Chondrocyte (in vitro differentiated cells): ENCODE measurements at places on chromosomes 11 and 22. TPM values are rescaled to one million over a fixed set of nuclear protein-coding genes. Genes with fewer than 3 reads are reported as not detected.
A peak's percentile ranks its signal among the peaks of the same experiment; 100 is the strongest.

Gene NXPE4
- not detected in 3 replicates for total RNA-seq

- H3K36me3 ChIP-seq = no peaks in the 10 kb centered on the region
- no peak for DNase-seq
- H3K4me1 ChIP-seq = peaks cover 6% of the 10 kb centered on the region
- H3K27me3 ChIP-seq = no peaks in the 10 kb centered on the region
Measured at GRCh38 chr11:123449436-123449835, 19.4 kb downstream of the GRAMD1B start.

Gene OR51B2
- not detected in 3 replicates for total RNA-seq

Gene SCGB1C1
- not detected in 3 replicates for total RNA-seq

Gene PNPLA3
- 2.5 to 3.5 TPM (median 2.5 TPM) in 3 replicates for total RNA-seq

Gene IL17REL
- total RNA-seq = 0.17 to 0.23 TPM in 2 of 3 replicates, not detected in the other

Gene CHST1
- total RNA-seq = 1.9 to 13.6 TPM (median 12.5 TPM) in 3 replicates

- DNase-seq = no peak
- H3K27me3 ChIP-seq = peaks cover 28% of the 10 kb centered on the region
Measured at GRCh38 chr11:119607726-119608125, 121.3 kb downstream of the NECTIN1 start.

DNA sequence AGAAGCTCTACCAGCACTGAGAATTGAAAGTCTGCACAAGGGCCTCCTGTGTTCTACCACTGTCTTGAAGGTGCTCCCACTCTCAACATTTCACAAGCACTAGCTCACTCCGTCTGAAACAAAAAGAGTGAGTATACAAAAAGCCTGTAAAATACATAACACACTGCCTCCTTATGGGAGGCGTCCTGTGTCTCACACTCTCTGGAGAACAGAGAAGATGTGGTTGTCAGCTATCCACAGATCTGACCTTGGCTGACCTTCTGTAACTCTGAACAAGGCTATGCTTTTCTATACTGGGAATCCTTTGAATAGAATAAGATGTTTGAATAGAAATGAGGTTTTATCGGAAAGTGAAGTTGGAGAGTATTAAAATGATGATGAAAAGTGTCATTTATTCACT lies 171.3 kb upstream of the TMEM45B start:
- no peaks in the 10 kb centered on the region for H3K36me3 ChIP-seq
- H3K4me3 ChIP-seq = no peak overlapping the region
- DNase-seq = no peak
- H3K27ac ChIP-seq = no peak overlapping the region

Gene NPAS4
- total RNA-seq = 0.60 to 1.7 TPM (median 1.2 TPM) in 3 replicates

Gene DDX25
- total RNA-seq = not detected in 3 replicates

Gene ESAM
- total RNA-seq = 1.7 to 2.6 TPM (median 2.0 TPM) in 3 replicates

GRCh38 chr22:20009582-20010306 lies 6.9 kb downstream of the ARVCF start:
- H3K4me1 ChIP-seq = no peaks in the 10 kb centered on the region
- no peaks in the 10 kb centered on the region for H3K27me3 ChIP-seq

DNA sequence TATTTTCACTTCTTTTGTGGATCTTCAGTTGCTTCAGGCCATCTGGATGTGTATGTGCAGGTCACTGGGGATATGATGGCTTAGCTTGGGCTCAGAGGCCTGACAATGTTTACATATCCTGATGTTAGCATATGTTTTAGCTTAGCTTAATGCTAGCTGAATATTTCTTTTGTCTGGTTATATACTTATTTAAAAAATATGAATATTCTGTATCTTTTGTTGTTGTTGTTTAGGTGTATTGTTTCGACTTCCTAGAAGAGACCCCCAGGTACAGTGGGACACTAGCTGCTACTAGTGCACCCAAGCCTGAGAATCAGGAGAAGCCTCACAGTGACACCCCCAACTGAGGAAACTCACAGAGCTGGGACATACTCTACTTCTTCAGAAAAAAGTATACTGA lies at the start of gene KDM4E:
TSS of gene KDM4E (plus strand) at position 301 of the 400 bp plus-strand sequence. CDS start 300 bp downstream, outside the sequence.
- no peak for DNase-seq
- no peak within 1 kb of the TSS for H3K27ac ChIP-seq
- no peak within 1 kb of the TSS for H3K4me3 ChIP-seq
- no peaks in the 10 kb centered on the region for H3K36me3 ChIP-seq
- H3K27me3 ChIP-seq = no peaks in the 10 kb centered on the region
- no peaks in the 10 kb centered on the region for H3K4me1 ChIP-seq

Gene HIRA
- 27.1 to 31.8 TPM (median 30.3 TPM) in 3 replicates for total RNA-seq

- peaks cover 22% of the 10 kb centered on the region for H3K36me3 ChIP-seq
- H3K27me3 ChIP-seq = no peaks in the 10 kb centered on the region
- peaks cover 12% of the 10 kb centered on the region for H3K4me1 ChIP-seq
- DNase-seq = no peak
Measured at GRCh38 chr11:102390667-102391465, 43.9 kb downstream of the BIRC2 start.

Gene PRR5L
- 47.8 to 72.4 TPM (median 50.7 TPM) in 3 replicates for total RNA-seq

GRCh38 chr11:8234425-8234821 lies 29.3 kb downstream of the LMO1 start:
- no peak overlapping the region for H3K27ac ChIP-seq
- no peak for DNase-seq
- H3K27me3 ChIP-seq = no peaks in the 10 kb centered on the region
- no peaks in the 10 kb centered on the region for H3K36me3 ChIP-seq
- no peak overlapping the region for H3K4me3 ChIP-seq
- H3K4me1 ChIP-seq = peaks cover 12% of the 10 kb centered on the region

Gene MMP7
- 0.50 to 0.51 TPM in 2 of 3 replicates, not detected in the other for total RNA-seq

Gene FLRT1
- total RNA-seq = 0.12 to 0.31 TPM (median 0.22 TPM) in 3 replicates

DNA sequence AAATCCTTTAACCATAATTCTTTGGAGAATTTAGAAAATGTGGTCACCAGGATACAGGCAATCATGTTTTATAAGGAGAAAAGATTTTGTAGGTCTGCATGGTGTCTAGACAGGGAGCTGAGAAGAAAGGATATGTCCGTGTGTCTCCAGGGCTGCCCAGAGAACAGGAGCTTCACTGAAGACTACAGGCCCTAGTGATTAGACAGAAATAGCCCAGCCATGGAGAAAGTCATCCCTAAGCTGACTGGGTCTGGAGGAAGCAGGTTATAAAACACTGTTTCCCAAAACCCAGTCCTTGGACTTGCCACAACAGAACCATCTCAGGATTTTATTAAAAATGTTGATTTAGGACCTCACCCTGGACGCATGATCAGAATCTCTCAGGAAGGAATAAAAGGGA lies 84.4 kb downstream of the GALNT18 start:
- no peak overlapping the region for H3K4me3 ChIP-seq
- H3K36me3 ChIP-seq = no peaks in the 10 kb centered on the region
- peak overlapping the region; percentile 60 for H3K27ac ChIP-seq
- peaks cover 70% of the 10 kb centered on the region for H3K4me1 ChIP-seq

Gene P2RY6
- 0.20 TPM in 1 of 3 replicates, not detected in the others for total RNA-seq

GRCh38 chr22:28075358-28075981 lies 156.4 kb upstream of the PITPNB start:
- DNase-seq = no peak
- no peaks in the 10 kb centered on the region for H3K27me3 ChIP-seq
- peaks cover 10% of the 10 kb centered on the region for H3K4me1 ChIP-seq
- H3K27ac ChIP-seq = peak overlapping the region; percentile 64

Gene SLC1A2
- 0.10 to 1.1 TPM (median 0.26 TPM) in 3 replicates for total RNA-seq

Gene GLYAT
- not detected in 3 replicates for total RNA-seq

- no peaks in the 10 kb centered on the region for H3K36me3 ChIP-seq
- peak overlapping the region; percentile 77 for H3K27ac ChIP-seq
- DNase-seq = no peak
- H3K27me3 ChIP-seq = no peaks in the 10 kb centered on the region
Measured at GRCh38 chr22:21828268-21828638, 39.2 kb downstream of the MAPK1 start.

GRCh38 chr11:68386331-68386978 lies 74.1 kb downstream of the LRP5 start:
- H3K27me3 ChIP-seq = no peaks in the 10 kb centered on the region
- H3K36me3 ChIP-seq = peaks cover 3% of the 10 kb centered on the region
- H3K27ac ChIP-seq = no peak overlapping the region
- no peak for DNase-seq
- peaks cover 12% of the 10 kb centered on the region for H3K4me1 ChIP-seq

- peak; percentile 88 for DNase-seq
- H3K27ac ChIP-seq = no peak overlapping the region
- no peak overlapping the region for H3K4me3 ChIP-seq
Measured at GRCh38 chr11:1515082-1516060, 28.8 kb upstream of the MOB2 start.

GRCh38 chr11:132238331-132238866 lies 868.0 kb downstream of the NTM start:
- H3K4me1 ChIP-seq = peaks cover 7% of the 10 kb centered on the region
- no peaks in the 10 kb centered on the region for H3K27me3 ChIP-seq
- H3K27ac ChIP-seq = no peak overlapping the region
- no peaks in the 10 kb centered on the region for H3K36me3 ChIP-seq

DNA sequence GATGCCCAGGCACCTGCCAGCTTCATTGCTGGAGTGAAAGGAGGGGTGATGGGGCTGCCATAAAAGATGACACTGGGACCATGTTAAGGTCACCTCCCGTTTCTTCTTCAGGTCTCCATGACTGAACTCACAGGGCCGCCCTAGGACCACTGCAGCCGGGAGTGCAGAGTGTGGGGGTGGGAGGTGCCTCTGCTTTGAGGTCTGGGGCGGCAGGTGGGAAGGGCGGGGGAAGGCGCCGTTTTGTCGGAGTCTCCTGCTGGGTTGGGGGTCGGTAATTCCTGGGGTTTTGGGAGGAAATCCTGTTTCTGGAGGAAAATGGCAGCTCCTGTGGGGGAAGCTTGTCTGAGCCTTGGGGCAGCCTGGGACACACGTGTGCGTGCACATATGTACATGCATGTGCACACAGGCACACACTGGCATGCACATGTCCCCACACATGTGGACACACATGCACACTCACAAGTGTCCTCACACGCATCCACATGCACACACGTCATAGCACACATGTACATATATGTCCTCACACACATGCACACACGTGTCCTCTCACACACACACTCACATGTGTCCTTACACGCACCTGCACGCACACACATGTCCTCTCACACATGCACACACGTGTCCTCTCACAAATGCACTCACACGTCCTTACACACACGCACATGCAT lies 990.9 kb downstream of the BRD1 start:
- no peaks in the 10 kb centered on the region for H3K36me3 ChIP-seq
- no peak overlapping the region for H3K27ac ChIP-seq
- peaks cover 3% of the 10 kb centered on the region for H3K27me3 ChIP-seq

GRCh38 chr11:20363500-20364340 lies at the start of gene HTATIP2:
HTATIP2 (plus strand) TSS chr11:20363714; CDS start chr11:20364238, 524 bp downstream.
- peak; percentile 72 for DNase-seq
- H3K36me3 ChIP-seq = no peaks in the 10 kb centered on the region
- peak within 1 kb of the TSS; percentile 92 for H3K27ac ChIP-seq
- H3K4me3 ChIP-seq = peak within 1 kb of the TSS; percentile 78
- H3K27me3 ChIP-seq = no peaks in the 10 kb centered on the region

Gene INS
- not detected in 3 replicates for total RNA-seq

DNA sequence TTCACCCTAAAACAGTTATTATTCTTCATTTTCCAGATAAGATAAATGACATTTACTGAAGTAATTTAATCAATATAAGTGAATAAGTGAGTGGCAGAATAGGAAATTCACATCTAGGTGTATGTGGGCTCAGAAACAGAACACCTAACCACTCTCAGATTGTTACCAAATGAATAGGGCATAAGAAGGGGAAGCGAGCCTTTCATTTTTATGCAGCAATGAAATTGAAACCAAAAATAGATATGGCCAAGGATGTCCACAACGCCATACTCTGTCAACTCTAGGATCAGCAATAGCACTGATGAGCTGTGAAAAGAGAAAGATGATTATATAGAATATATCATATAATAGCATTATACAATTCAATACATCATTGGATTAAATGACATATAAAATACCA lies 398.1 kb upstream of the API5 start:
- no peak overlapping the region for H3K4me3 ChIP-seq
- no peaks in the 10 kb centered on the region for H3K4me1 ChIP-seq
- no peaks in the 10 kb centered on the region for H3K36me3 ChIP-seq

DNA sequence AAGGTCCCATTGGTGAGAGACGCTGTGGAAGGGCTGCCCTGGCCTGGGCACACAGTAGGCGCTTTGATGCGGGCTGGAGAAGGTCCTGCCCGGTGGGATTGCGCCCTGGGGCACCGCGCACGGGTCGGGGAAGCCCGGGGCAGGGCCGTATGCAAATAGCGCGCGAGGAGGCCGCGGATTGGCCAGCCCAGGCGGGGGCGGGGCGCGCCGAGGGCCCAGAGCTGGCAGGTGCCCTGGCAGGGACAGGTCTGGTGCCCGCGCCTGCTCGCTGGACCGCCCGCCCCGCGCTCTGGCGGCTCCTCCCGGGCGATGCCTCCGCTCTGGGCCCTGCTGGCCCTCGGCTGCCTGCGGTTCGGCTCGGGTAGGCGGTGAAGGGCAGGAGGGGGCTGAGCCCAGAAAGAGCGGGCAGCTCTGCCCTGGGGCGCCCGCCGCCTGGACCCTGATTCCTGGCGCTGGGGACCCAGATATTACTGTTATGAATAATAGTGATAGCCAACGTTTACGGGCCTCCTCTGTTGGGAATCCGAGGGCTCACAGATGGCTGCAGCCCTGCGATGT lies at the start of gene UPK3A:
TSS of gene UPK3A (plus strand) at position 245 of the 558 bp plus-strand sequence. CDS start at position 310, 65 bp downstream.
- peaks cover 10% of the 10 kb centered on the region for H3K4me1 ChIP-seq
- no peak within 1 kb of the TSS for H3K27ac ChIP-seq
- no peaks in the 10 kb centered on the region for H3K36me3 ChIP-seq
- no peak for DNase-seq
- H3K27me3 ChIP-seq = peaks cover 20% of the 10 kb centered on the region
- peak within 1 kb of the TSS; percentile 10 for H3K4me3 ChIP-seq

Gene OR4C16
- not detected in 3 replicates for total RNA-seq

Gene ACTN3
- 0.07 TPM in 1 of 3 replicates, not detected in the others for total RNA-seq

GRCh38 chr22:24510637-24511625 lies 15.8 kb downstream of the UPB1 start:
- no peaks in the 10 kb centered on the region for H3K36me3 ChIP-seq
- H3K27ac ChIP-seq = peak overlapping the region; percentile 66
- H3K27me3 ChIP-seq = no peaks in the 10 kb centered on the region
- DNase-seq = peak; percentile 28

GRCh38 chr22:41094041-41094593 lies 1.7 kb downstream of the EP300 start:
- peak overlapping the region; percentile 97 for H3K27ac ChIP-seq
- no peak for DNase-seq
- H3K4me1 ChIP-seq = peaks cover 49% of the 10 kb centered on the region
- H3K36me3 ChIP-seq = peaks cover 2% of the 10 kb centered on the region

DNA sequence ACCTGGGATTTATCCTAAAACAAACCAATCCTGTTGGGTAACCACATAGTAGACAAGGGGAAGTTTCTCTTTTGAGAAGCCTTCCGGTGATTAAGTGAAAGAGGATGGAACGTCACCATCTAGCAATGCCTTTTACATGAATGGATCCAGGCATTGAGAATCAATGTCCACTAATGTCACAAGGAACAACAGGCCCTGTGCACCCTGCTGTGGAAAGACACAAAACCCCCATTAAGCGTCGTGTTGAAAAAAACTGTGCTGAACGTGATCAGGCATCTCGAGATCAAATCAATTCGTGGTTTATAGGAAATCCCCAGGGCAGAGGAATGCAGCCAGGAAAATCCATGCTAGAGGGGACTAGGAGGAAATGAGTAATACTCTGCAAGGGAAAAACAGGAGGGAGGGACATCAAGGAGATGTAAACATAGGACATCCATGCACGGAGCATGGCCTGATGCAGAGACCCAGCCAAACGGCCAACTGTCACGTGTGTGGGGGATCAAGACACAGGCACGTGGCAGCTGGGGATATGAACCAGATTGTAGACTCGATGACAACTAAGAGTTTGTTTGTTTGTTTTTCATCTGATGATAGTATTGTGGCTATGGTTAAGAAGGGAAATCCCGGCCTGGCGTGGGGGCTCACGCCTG lies 38.6 kb upstream of the CARS1 start:
- DNase-seq = no peak
- H3K27me3 ChIP-seq = no peaks in the 10 kb centered on the region
- peaks cover 21% of the 10 kb centered on the region for H3K4me1 ChIP-seq
- H3K36me3 ChIP-seq = peaks cover 16% of the 10 kb centered on the region
- no peak overlapping the region for H3K4me3 ChIP-seq
